Mesenchymal stem cell (in vitro differentiated cells and primary cell): ENCODE measurements at places on chromosomes 12 and 14.

DNA sequence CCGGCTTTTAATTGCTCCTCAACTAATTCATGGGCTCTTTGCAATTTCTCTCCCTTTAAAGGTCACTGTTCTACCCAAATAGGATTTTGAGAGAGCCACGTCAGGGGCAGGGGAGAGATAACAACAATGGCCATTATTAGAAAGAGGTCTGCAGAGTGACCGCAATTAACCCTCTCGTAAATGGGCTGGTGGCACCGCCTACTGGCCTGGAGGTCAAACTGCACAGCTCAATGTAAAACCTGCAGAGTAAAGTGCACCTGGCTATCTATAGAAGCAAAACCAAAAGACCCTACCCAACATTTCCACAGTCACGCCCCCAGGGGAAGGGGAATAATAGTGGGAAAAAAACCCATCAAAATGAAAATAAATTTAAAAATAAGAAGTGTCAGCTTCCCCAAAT, 21.6 kb upstream of the CLEC4E start:
- no peaks in the 10 kb centered on the region for H3K36me3 ChIP-seq
- DNase-seq: no peak
- no peak overlapping the region for H3K27ac ChIP-seq
- H3K4me1 ChIP-seq: no peaks in the 10 kb centered on the region

DNA sequence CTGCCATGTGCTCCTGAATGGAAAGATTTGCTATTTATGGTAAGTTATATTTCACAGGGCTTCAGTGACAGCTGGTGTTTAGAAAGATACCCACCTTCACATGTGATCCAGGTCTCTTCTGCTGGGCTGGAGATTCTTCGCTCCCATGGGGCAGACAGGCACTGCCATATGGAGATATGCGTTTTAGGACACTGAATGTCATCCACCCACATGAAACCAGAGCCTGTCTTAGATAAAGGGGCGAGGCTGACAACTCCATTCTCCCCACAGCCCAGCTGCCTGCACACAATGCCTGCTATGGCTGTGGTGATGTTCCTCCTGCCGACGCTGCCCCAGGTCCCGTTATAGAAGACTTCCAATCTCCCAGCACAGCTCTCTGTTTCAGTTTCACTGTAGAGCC, 69.4 kb downstream of the ACSM4 start:
- H3K4me1 ChIP-seq: peaks cover 3% of the 10 kb centered on the region
- H3K27me3 ChIP-seq: no peaks in the 10 kb centered on the region
- H3K36me3 ChIP-seq: no peaks in the 10 kb centered on the region
- no peak overlapping the region for H3K4me3 ChIP-seq
- no peak for DNase-seq

- no peaks in the 10 kb centered on the region for H3K4me1 ChIP-seq
- H3K36me3 ChIP-seq: no peaks in the 10 kb centered on the region
- H3K4me3 ChIP-seq: no peak overlapping the region
- H3K27ac ChIP-seq: no peak overlapping the region
Measured at GRCh38 chr12:39095636-39096330, 190.4 kb upstream of the CPNE8 start.

DNA sequence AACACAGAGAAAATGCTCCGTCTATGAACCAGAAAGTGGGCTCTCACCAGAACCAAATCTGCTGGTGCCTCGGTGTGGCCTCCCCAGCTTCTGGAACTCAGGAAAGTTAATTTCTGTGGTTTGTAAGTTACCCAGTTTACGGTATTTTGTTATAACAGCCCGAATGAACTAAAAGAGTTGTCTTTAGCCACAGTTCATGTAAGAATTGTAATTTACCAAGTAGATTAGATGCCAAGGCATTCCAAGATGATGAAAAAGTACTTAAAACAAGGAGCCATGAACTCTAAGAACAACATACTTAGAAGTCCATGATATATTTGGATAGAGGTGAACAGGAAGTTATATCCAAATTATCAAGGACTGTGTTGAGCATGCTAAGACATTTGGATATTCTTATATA, 259.9 kb upstream of the GARIN6 start:
- H3K4me3 ChIP-seq: no peak overlapping the region
- no peaks in the 10 kb centered on the region for H3K36me3 ChIP-seq
- H3K27me3 ChIP-seq: no peaks in the 10 kb centered on the region
- no peak overlapping the region for H3K27ac ChIP-seq

GRCh38 chr14:105281371-105282097, 19.3 kb downstream of the BRF1 start:
- no peak overlapping the region for H3K4me3 ChIP-seq
- peaks cover 8% of the 10 kb centered on the region for H3K4me1 ChIP-seq
- no peaks in the 10 kb centered on the region for H3K27me3 ChIP-seq

- no peaks in the 10 kb centered on the region for H3K27me3 ChIP-seq
- H3K4me3 ChIP-seq: no peak overlapping the region
- no peak overlapping the region for H3K27ac ChIP-seq
- no peak for DNase-seq
- peaks cover 1% of the 10 kb centered on the region for H3K4me1 ChIP-seq
Measured at GRCh38 chr14:104436741-104437701, 142.5 kb upstream of the C14orf180 start.

GRCh38 chr12:1132311-1132710, 141.3 kb downstream of the ERC1 start:
- no peak for DNase-seq
- H3K27ac ChIP-seq: no peak overlapping the region
- H3K27me3 ChIP-seq: no peaks in the 10 kb centered on the region
- no peak overlapping the region for H3K4me3 ChIP-seq
- H3K36me3 ChIP-seq: peaks cover 6% of the 10 kb centered on the region
- H3K4me1 ChIP-seq: no peaks in the 10 kb centered on the region

DNA sequence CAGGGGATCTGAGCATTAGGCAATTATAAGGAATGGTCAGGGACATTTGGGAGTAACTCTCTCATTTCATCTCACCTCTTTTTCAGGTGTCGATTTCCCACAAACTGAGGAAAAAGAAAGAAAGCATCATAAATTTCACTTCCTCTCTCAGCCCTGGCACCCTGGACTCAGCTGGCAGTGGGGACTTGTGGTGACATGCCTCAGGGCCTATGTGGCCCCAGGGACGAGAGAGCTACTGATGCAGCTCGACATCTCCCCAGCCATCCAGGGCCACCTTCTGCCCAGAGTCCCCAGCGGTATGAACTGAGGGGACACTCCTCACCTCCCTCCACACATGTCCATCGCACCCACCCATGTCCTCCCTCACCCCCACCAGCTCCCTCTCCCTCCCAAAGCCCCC, 11.7 kb downstream of the TNFRSF1A start:
- H3K27me3 ChIP-seq: no peaks in the 10 kb centered on the region
- DNase-seq: no peak
- peaks cover 73% of the 10 kb centered on the region for H3K36me3 ChIP-seq
- H3K4me3 ChIP-seq: no peak overlapping the region

- H3K4me1 ChIP-seq: peaks cover 6% of the 10 kb centered on the region
- H3K4me3 ChIP-seq: no peak overlapping the region
- no peak overlapping the region for H3K27ac ChIP-seq
- no peaks in the 10 kb centered on the region for H3K36me3 ChIP-seq
Measured at GRCh38 chr14:72452774-72453173, 441.1 kb downstream of the DPF3 start.

DNA sequence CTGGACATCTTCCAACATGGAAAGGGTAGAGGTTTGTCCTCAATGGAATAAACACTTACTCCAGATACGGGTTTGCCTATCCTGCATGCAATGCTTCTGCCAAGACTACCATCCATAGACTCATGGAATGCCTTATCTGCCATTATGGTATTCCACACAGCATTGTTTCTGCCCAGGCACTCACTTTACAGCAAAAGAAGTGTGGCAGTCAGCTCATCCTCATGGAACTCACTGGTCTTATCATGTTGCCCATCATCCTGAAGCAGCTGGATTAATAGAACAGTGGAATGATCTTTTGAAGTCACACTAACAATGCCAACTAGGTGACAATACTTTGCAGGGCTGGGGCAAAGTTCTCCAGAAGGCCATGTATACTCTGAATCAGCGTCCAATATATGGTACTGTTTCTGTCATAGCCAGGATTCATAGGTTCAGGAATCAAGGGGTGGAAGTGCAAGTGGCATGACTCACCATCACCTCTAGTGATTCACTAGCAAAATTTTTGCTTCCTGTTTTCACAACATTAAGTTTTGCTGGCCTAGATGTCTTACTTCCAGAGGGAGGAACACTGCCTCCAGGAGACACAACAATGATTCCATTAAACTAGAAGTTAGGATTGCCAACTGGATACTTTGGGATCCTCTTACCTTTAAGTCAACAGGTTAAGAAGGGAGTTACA, 140.4 kb downstream of the SLC35F4 start:
- no peaks in the 10 kb centered on the region for H3K36me3 ChIP-seq
- no peaks in the 10 kb centered on the region for H3K27me3 ChIP-seq
- H3K4me3 ChIP-seq: no peak overlapping the region
- H3K4me1 ChIP-seq: peaks cover 2% of the 10 kb centered on the region

- H3K36me3 ChIP-seq: no peaks in the 10 kb centered on the region
- peak; percentile 62 for DNase-seq
- no peak overlapping the region for H3K4me3 ChIP-seq
Measured at GRCh38 chr12:47419497-47419896, 286.3 kb downstream of the RPAP3 start.

- H3K4me3 ChIP-seq: no peak overlapping the region
- H3K27ac ChIP-seq: no peak overlapping the region
- no peak for DNase-seq
- peaks cover 3% of the 10 kb centered on the region for H3K4me1 ChIP-seq
Measured at GRCh38 chr14:65483647-65484046, 71.1 kb downstream of the FUT8 start.

DNA sequence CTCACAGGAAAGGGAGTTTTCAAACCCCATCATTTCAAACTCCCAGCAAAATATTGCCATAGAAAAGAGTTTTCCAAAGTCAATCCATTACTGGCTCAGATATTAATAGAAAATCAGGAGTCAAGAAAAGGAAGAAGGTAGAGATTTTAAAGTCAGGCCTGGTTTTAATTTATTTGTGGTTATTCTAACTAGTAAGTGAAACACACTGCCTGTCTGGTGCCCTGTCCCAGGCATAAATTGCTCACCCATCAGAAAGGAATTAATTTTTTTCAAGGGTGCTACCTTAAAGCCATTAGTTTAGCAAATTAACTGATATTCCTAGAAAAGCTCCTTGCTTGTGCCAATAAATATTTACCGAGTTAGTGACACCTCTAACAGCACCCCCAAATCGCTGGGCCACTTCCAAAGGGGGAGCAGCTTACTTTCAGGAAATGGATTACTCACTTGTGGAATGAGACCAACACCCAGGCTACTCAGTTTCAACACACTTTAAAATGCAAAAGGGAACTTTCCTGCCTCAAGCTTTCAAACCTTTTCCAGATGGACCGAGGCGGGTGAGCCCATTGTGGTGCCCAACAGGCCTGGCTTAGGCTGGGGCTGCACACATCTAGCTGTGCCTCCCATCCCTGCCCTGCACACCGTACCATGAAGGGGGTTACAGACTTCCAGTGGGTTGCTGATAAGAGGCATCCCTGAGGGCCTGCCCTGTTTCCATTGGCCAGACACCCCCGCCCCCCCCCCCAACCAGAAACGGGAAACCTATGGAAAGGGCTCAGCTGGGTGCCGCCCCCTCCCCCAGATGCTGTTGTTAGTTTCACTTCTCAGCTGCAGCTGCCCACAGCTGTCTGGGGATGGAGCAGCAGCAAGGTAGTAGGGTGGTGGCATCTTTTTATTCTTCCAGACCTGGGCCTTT, 117.2 kb downstream of the SAMD4A start:
- no peaks in the 10 kb centered on the region for H3K36me3 ChIP-seq
- peak; percentile 76 for DNase-seq
- peaks cover 21% of the 10 kb centered on the region for H3K4me1 ChIP-seq
- no peaks in the 10 kb centered on the region for H3K27me3 ChIP-seq

DNA sequence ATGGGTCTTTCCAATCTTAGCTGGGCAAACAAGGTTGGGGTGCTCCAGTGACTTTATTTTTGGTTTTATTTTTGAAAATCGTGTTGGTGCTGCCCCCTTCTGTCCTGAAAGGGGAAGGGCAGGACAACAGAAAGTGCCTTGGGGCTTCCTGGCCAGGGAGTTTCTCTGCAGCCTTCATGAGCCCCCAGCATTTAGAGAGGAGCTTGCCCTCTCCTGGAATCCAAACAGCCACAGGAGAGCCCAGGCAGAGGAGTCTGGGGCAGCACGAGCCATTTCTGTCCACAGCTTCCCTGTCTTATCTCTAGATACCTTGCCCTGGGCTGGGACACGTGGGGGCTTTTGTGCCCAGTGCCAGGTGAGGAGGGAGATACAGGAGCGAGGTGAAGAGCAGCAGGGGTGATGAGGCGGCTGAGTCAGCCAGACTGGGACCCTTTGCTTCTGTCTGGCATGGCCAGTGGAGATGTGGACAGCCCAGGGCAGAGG, 4.4 kb upstream of the C1RL start:
- peak; percentile 48 for DNase-seq
- peaks cover 5% of the 10 kb centered on the region for H3K4me1 ChIP-seq
- H3K4me3 ChIP-seq: no peak overlapping the region
- H3K27me3 ChIP-seq: no peaks in the 10 kb centered on the region

DNA sequence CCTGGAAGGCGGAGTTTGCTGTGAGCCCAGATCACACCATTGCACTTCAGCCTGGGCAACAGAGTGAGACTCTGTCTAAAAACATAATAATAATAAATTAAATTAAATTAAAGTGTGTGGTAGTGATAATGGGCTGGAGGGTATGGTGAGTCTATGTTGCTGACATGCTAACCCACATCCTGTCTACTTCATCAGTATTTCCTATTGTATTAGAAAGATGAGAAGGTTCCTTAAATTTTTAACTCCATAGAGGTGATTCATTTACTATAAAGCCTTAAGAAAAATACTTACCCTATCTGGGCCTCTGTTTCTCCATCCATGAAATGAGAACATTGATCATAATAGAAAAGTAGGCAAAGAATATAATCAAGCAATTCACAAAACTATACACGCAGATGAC, 280.5 kb downstream of the FBXL14 start:
- H3K4me1 ChIP-seq: peaks cover 3% of the 10 kb centered on the region
- no peak for DNase-seq
- no peak overlapping the region for H3K27ac ChIP-seq
- no peak overlapping the region for H3K4me3 ChIP-seq
- H3K36me3 ChIP-seq: no peaks in the 10 kb centered on the region
- no peaks in the 10 kb centered on the region for H3K27me3 ChIP-seq

- H3K27me3 ChIP-seq: no peaks in the 10 kb centered on the region
- H3K27ac ChIP-seq: no peak overlapping the region
- no peaks in the 10 kb centered on the region for H3K36me3 ChIP-seq
- no peak overlapping the region for H3K4me3 ChIP-seq
Measured at GRCh38 chr12:11595080-11595479, 54.4 kb upstream of the ETV6 start.

GRCh38 chr12:10558789-10559188, 53.1 kb downstream of the EIF2S3B start:
- no peak overlapping the region for H3K27ac ChIP-seq
- H3K36me3 ChIP-seq: no peaks in the 10 kb centered on the region
- DNase-seq: no peak
- no peaks in the 10 kb centered on the region for H3K27me3 ChIP-seq
- no peak overlapping the region for H3K4me3 ChIP-seq
